ENCODE measurements at places on chromosomes 2 and 18.

DNA sequence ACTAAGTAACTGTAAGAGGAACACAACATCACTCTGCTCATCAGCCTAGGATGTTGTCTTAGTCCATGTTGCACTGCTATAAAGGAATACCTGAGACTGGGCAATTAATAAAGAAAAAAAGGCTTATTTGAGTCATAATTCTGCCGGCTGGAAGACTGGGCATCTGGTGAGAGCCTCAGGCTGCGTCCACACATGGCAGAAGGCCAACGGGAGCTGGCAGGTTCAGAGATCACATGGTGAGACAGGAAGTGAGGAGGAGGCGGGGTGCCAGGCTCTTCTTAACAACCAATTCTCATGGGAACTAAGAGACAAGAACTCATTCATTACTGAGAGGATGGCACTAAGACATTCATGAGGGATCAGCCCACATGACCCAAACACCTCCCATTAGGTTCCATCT is 46.8 kb downstream of the EPG5 start:
- DNase-seq, result no peak

DNA sequence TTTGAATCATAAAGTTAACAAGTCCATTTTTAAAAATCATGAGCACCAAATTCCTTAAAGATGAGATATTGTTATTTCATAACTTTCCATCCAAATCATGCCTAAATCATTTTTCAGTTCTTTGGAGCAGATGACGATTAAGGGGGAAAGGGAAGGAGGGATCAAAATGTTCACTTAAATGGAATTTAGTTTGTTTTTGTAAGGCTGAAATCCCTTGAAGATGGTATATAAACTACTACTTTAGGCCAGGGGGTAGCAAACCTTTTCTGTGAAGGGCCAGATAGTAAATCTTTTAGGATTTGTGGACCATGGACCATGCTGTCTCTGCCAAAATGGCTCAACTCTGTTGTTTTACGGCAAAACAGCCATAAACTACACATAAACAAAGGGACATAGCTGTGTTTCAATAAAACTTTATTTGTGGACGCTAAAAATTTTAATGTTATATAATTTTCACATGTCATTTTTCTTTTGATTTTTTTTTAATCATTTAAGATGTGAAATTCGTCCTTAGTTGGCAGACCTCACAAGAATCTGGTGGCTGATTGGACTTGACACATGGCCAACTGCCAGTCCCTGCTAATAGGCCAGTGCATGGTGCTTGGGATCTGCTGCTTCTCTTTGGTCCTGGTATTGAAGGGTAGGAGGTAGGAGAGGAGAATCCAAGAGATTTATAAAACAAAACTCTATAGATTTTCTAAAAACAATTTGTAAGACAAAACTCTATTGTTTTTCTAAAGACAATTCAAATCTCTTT is 52.0 kb upstream of the RTN4 start:
- DNase-seq, result no peak

DNA sequence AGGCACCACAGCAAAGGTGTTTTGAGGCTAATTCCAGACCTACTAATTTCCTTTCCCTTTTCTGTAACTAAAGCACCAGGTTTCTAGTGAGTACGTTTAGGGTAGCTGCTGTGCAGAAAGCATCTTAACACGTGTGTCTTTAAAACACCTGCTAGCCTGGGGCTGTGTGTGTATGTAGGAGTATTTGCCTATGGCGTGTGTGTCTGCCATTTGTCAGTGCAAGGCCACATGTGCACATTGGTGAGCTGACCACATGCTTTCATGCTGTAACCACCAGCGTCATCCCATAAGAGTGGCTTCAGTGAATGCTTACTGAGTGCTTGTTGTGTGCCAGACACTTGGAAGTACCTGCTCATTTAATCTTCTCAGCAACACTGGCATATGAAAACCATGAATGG is 241.6 kb downstream of the SEPTIN10 start:
- no peak for DNase-seq

GRCh38 chr18:54100466-54100865 is 124.0 kb downstream of the MBD2 start:
- no peak for DNase-seq

- DNase-seq, result no peak
These were observed 42.2 kb upstream of the ZSWIM2 start for GRCh38 chr2:186891185-186891621.

DNA sequence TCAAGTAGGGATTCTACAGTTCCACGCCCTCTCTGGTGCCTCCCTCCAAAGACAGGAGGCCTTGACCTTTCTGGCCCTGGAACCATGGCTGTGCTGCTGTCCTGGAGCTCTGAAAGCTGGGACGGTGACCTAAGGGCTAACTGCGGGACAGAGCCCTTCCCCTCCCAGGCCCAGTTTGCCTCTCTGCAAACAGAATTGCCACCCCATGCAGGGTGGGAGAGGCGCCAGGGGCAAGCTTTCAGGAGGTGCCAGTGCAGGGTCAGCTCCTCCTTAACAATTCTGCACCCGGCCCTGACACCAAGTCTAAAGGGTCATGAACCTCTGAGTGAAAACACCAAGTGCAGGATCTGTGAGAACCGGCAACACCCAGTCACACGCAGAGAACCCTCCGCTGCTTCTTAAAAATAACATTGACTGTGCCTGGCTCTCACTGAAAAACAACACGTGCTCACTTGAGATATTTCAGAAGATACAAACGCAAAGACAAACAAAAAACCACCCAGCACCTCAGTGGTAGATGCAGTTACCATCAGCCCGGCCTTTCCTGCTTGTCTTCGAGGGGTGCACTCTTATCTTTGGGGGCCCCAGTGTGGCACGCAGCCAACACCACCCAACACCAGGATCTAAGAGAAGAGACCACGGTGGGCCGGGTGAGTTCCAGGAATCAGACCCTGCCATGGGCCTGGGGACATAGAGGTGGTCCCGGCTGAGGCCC is 1.1 kb upstream of the SNED1 start:
- DNase-seq, result no peak

GRCh38 chr2:233039212-233039845 is 6.9 kb downstream of the NEU2 start:
- no peak for DNase-seq

GRCh38 chr2:127675331-127676261 is at the start of gene LIMS2:
Gene LIMS2, minus strand, starts transcription at chr2:127675530. Its CDS starts 506 bp downstream, at chr2:127675024.
- no peak for DNase-seq

DNA sequence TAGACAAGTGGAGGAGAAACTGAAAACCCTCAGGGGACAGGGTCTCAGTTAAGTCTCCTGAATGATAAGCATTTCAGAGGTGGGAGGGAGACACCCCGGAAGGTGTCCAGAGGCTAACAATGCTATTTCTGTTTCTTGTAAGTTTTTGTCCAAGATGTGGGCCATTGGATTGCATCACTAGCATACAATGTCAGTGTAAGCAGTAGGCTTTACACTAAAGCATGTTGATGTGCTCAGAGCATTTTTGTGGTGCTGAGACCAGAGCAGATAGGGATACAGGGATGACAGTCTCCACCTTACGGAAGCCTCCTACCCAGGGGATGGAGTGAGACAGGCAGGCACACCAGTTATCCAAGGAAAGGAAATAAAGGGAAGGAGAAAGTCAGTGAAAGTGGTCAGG is 2.2 kb upstream of the IL1R1 start:
- no peak for DNase-seq

- no peak for DNase-seq
These were observed 867 bp downstream of the RBBP8 start for GRCh38 chr18:22933966-22934423.

DNA sequence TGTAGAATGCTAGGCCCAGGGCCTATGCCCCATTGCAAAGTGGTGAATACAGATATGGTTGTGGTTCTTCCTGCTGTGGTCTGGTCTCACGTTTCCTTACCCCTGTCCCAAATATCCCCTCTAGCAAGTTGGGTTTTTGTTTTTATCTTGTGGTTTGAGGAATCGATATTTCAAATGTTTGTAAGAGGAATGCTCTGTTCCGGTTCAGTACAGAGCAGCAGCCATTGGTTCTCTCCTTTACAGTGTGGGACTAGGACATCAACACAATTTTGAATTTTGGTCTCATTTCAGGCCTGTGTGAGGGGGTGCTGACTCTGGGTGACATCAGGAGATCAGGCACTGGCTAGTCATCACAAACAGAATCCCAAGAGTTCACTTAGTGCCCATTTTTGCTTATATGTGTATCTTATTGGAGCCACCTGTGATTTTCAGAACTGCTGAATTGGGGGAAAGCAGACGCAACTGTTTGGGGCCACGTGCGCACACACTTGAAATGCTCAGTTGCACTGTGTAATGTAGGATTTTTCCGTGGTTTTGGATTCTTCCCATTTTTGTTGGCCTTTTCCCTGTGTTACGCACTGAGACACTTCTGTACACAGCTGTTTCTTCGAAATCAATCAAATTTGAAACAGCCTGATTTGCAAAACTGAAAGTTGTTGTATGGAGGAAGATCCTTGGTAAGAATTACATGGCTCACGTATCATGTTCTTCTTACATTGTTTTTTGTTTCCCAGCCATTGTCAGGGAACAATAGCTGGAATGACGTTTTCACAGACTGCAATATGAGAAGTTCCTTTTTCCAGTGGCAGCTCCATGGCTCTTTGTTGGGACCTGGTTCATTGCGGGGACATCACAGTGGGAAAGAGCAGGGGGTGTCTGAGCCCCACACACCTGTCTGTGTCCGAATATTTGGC is 8.6 kb downstream of the SH3BP4 start:
- no peak for DNase-seq

DNA sequence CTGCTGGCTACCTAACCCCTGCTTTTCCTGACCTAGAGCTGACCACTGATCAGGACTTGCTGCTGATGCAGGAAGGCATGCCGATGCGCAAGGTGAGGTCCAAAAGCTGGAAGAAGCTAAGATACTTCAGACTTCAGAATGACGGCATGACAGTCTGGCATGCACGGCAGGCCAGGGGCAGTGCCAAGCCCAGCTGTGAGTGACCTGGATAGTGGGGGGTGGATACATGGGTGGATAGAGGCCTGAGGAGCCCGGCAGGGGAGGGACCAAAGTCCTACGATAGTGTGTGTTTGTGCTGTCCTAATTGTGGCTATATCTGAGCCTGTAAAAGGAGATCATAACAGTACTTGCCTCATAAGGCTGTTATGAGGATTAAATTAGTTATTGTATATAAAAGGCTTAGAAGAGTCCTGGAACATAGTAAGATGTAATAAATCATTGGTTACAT is 8.2 kb downstream of the PLCD4 start:
- no peak for DNase-seq

DNA sequence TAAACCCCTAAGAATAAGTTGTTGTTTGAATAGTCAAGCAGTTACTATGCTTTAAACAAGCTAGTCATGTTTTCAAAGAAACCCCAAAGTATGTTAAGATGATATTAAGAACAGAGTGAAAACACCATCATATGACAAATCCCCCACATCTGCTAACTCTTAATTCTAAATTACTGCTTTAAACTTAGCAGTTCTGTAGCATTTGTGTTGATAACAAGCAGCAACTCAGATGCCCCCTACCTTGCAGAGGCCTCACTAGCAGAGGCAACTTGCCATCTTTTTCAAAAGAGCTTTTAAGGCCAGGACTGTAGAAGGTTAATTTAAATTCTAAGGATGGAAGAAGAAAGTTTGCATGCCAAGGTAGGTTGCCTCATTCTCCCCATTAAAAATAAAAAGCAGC is 376.2 kb downstream of the SETBP1 start:
- no peak for DNase-seq

DNA sequence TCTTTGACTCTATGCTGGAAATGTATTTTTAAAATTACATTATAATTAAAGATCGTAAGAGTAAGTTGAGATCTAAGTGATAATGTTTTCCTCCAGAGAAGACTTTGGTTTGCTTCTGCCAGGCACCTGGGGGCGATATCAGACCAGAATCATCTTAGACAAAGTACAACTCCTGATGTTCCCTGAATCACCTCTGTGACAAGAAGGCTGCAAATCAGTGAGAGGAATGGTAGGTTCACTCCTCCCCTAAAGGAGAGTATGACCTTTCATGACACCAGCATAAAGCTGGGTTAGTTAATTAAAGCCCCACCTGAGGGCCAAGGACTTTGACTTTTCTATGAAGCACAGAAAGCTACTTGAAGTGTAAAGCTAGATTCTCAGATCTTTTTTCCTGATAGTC is 114.4 kb upstream of the DTNA start:
- no peak for DNase-seq

GRCh38 chr2:12320991-12321641 is 395.6 kb upstream of the TRIB2 start:
- DNase-seq, result no peak

DNA sequence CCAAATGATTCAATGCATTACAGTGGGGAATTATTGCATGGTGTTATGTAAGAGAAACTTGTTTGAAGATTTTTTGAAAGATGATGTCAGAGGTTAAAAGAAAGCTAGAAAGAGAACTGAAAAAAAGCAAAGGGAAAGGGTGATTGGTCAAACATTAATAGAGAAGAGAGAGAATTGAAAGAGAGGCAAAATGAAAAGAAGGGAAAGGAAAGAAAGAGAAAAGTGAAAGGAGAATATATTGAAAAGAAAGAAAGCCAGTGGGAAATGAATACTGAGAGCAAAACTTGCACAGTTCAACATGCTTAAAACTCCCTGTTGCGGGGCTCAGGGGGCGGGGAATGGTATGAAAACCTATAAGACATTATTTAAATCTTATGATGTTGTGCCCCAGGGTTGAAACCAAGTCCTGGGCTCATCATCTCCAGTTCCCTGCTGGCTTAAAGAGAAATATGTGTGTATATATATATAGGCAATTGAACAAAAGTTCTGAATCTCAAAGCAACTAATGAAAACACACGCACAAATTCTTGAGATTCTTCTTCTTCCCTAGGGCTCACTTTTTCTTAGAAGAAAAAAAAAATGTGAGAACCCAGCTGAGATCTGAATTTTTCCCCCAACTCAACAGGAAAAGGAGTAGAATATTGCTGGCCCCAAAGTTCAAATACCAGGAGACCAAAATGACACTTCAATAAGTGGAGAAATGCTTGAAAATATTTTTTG is 2045.9 kb upstream of the CELF4 start:
- no peak for DNase-seq

GRCh38 chr18:7830468-7830867 is 263.4 kb downstream of the PTPRM start:
- DNase-seq, result no peak

DNA sequence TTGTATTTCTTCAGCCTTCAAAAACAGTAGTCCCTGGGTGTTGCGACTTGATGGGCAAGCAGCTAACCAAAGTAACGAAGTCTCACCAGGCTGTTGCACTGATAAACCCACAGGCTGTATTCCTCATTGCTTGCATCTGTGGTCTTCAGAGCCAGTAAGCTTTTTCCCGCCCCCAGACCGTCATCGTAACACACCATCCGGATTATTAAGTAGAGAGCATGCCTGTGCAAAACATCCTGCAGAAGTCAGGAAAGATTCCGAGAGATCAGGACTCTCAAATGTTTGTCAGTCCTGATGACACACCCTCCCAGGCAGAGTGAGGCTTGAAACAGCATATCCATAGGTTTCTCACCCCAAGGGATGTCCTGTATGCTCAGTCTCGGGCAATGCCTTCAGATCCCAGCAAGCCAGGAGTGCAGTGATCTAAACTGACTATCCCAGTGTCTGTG is 15.9 kb downstream of the ITGB1BP1 start:
- no peak for DNase-seq

GRCh38 chr18:69239849-69240674 is 160.6 kb upstream of the DOK6 start:
- no peak for DNase-seq
